ENCODE measurements at places on chromosomes 2 and 18. TPM values are rescaled to one million over a fixed set of nuclear protein-coding genes. Genes with fewer than 3 reads are reported as not detected.
A peak's percentile ranks its signal among the peaks of the same experiment; 100 is the strongest.

DNA sequence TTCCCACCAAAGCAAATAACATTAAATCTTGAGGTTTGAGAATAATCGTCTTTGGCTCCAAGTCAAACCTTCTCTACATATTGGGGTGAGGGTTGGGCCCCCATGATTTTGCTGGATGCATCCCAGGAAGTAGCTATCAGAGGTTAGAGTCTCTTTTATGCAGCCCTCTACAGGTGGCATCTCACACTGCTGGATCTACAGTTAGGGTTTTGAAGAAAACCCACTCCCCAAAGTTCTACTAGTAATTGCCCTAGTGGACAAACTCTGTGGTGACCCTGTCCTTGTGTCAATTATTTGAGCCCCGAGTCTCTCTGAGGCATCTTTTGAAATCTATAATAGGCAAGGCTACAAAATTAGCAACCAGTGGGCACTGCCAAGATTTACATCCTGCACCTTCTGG is 15.0 kb upstream of the REG1A start:
- no peak overlapping the region for H3K27ac ChIP-seq
- no peaks in the 10 kb centered on the region for H3K4me1 ChIP-seq
- no peak overlapping the region for H3K4me3 ChIP-seq
- no peaks in the 10 kb centered on the region for H3K36me3 ChIP-seq
- no peak for DNase-seq

DNA sequence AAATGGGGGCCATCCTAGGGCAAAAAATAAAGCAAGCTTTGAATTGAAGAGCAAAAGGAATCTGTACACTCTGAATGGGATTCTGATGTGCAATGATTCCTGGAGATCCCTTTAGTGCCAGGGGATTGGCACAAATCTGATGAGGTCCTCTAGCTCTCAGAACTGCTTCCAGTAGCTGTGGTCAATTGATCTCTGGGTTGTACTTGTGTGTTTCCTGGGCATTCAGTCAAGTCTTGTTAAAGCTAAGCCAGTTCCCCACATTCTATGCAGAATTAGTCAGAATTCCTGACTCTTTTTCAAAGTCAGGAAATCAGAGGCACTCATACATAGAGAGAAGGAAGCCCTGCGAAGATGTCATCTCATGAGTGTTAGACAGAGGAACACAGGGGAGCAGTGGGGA is 161.3 kb downstream of the DNER start:
- H3K27me3 ChIP-seq, result no peaks in the 10 kb centered on the region
- DNase-seq, result no peak
- no peak overlapping the region for H3K27ac ChIP-seq
- H3K36me3 ChIP-seq, result no peaks in the 10 kb centered on the region

DNA sequence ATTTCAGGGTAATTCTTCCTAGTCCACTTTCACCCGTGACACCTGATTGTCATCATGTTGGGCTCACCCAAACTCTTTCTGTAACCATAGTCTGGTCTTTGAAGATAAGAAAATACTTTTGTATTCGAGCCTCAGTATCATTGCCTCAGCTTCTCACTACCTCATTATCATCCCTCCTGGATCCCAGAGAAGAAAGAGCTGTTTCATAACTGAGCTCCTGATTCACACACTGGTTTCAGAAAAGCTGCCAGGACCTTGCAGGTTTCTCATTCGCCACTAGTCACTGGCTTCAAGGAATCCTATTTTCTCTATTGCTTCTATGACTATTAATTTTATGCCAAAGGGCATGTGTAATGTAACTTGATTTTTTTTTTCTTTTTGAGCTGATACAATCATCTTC is 2.9 kb upstream of the CRIM1 start:
- H3K27ac ChIP-seq, result no peak overlapping the region
- no peak for DNase-seq
- peaks cover 20% of the 10 kb centered on the region for H3K4me1 ChIP-seq
- H3K4me3 ChIP-seq, result no peak overlapping the region
- H3K27me3 ChIP-seq, result peaks cover 59% of the 10 kb centered on the region
- H3K36me3 ChIP-seq, result no peaks in the 10 kb centered on the region

DNA sequence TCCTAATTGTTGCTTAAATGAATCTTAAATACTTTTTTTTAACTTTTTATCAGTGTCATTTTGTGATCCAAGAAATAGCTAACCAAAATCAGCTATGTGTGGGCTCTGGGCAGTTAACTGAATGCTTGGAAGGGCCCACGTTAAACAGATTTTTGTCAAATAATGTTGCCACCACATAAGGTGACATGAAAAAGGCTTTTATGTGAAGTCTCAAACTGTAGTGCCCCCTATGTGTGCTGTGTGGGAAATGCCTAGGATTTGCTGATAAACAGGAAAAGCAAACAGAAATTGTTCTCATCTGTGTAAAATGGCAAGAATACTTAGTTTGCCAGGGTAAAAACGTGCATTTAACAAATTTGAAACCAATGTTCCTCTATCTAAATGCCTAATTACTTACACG is 242.2 kb downstream of the ZNF516 start:
- no peak overlapping the region for H3K4me3 ChIP-seq
- no peaks in the 10 kb centered on the region for H3K36me3 ChIP-seq
- no peaks in the 10 kb centered on the region for H3K4me1 ChIP-seq
- peak; percentile 34 for DNase-seq
- peaks cover 9% of the 10 kb centered on the region for H3K27me3 ChIP-seq
- H3K27ac ChIP-seq, result no peak overlapping the region

DNA sequence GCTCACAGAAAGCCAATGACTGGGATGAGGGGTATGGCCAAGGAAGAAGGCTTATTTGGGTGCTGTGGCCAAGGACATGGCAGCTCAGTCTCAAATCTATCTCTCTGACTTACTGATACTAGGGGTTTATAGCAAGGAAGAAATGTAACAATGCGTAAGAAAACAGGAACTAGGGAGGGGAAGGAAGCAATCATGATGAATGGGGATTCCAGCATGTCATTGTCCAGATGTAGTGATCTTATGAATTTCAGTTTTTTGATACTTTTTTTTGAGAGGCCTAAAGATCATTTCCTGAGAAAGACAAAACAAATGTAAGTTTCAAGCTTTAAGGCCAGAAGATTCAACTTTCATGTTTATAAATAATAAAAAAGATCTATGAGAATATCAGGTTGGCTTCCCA is 298.6 kb upstream of the FAM98A start:
- no peaks in the 10 kb centered on the region for H3K36me3 ChIP-seq
- H3K27ac ChIP-seq, result no peak overlapping the region
- no peaks in the 10 kb centered on the region for H3K27me3 ChIP-seq
- H3K4me1 ChIP-seq, result no peaks in the 10 kb centered on the region

GRCh38 chr2:240638512-240639160 is 13.4 kb downstream of the GPR35 start:
- peaks cover 2% of the 10 kb centered on the region for H3K27me3 ChIP-seq
- no peaks in the 10 kb centered on the region for H3K4me1 ChIP-seq
- no peak overlapping the region for H3K4me3 ChIP-seq

Gene GREB1L
- total RNA-seq, result not detected

DNA sequence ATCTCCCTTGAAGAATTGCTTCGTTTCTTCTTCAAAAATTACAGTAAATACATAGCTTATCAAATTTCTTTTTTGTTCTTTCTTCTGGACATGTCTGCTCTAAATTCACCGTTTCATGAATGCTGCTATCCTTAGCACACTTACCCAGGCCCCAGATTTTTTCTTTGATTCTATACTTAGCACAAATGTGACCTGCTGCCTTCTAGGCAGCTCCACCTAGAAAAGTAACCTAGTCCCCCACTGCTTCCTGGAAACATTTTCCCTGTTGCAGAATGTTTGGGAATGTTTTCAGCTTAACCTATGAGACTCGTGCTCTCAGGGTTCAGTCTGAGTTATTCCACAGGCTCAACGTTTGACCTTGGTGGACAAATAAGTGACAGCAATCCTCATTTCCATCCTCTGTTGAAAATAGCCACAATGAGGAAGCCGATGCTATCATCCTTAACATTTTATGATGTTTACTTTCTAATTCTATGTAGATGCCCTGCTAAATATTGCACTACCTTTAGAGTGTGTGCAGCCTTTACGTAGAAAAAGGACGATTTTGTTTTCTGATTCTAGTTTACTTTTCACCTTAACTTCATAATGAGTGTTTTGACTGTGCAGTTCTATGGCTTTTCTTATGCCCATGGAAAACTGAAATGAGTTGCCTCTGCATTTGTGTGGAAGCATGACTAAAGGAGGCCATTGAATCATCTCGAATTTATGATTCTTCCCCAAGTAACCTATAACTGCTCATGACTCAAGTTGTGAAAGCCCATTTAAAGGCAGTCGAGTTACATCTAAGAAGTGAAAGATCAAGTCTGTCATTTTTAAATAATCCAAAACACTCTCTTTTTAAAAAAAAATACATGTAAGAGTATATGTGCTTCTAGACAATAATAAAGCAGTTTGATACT is 47.7 kb downstream of the TMEM182 start:
- H3K4me1 ChIP-seq, result no peaks in the 10 kb centered on the region
- H3K36me3 ChIP-seq, result no peaks in the 10 kb centered on the region
- H3K27me3 ChIP-seq, result peaks cover 6% of the 10 kb centered on the region
- DNase-seq, result no peak
- H3K27ac ChIP-seq, result no peak overlapping the region

DNA sequence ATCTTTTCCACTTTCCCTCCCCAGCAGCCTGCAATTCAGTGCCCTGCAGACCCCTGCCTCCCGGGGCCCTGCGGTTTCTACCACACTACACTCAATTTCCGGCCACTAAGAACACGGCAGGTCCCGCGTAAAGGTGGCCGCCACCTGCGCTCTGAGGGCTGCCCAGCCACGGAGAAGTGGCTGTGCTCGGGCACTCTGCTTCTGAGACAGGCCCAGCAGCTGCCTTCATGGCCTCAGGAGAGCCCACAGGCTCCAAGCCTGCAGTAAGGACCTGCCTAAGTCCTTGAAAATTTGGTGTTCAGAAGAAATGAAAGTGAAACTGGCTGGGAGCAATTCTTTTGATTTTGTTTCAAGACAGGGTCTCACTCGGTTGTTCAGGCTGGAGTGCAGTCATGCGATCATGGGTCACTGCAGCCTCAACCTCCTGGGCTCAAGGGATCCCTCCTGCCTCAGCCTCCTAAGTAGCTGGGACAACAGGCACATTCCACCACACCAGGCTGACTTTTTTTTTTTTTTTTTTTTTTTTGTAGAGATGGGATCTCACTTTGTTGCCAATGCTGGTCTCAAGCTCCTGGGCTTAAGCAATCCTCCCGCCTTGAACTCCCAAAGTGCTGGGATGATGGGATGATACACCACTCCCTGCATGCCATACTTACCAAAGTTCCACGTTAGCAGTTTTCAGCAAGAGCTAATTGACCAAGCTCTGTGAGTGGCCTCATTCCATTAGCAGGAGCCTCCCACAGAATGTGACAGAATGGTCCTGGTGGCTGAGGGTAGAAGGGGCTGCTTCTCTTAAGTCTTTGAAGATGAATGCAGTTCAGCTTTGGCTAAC is 14.6 kb upstream of the ALPP start:
- peaks cover 18% of the 10 kb centered on the region for H3K4me1 ChIP-seq
- no peaks in the 10 kb centered on the region for H3K27me3 ChIP-seq
- peak; percentile 83 for DNase-seq
- peak overlapping the region; percentile 84 for H3K27ac ChIP-seq
- no peaks in the 10 kb centered on the region for H3K36me3 ChIP-seq
- H3K4me3 ChIP-seq, result peak overlapping the region; percentile 88

- no peaks in the 10 kb centered on the region for H3K4me1 ChIP-seq
- DNase-seq, result no peak
- H3K27ac ChIP-seq, result no peak overlapping the region
- peaks cover 28% of the 10 kb centered on the region for H3K27me3 ChIP-seq
- no peaks in the 10 kb centered on the region for H3K36me3 ChIP-seq
- H3K4me3 ChIP-seq, result no peak overlapping the region
Observed at GRCh38 chr18:37572736-37573135, 7.1 kb upstream of the CELF4 start.

- H3K4me1 ChIP-seq, result peaks cover 9% of the 10 kb centered on the region
- H3K4me3 ChIP-seq, result peak overlapping the region; percentile 35
- H3K27me3 ChIP-seq, result peaks cover 40% of the 10 kb centered on the region
Observed at GRCh38 chr2:184596819-184597411, 1.4 kb upstream of the ZNF804A start.

DNA sequence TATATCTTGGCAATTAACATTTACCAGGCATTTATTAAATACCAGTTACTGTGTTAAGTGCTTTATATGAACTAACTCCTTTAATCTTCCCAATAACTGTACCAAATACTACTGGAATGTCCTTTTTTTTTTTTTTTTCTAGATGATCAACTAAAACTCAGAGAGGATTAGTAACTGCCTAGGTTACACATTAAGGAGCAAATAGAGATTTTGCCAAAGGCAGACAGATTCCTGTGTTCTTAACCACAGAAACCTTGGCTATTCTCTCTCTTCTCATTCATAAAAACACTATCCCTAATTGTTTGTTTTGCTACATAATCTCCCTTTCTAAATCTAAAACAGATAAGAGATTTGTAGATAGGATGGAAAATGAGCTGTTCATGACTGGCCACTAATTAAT is 13.3 kb downstream of the DHX57 start:
- H3K36me3 ChIP-seq, result peaks cover 48% of the 10 kb centered on the region
- no peaks in the 10 kb centered on the region for H3K27me3 ChIP-seq
- DNase-seq, result no peak
- H3K4me1 ChIP-seq, result peaks cover 10% of the 10 kb centered on the region
- no peak overlapping the region for H3K27ac ChIP-seq

DNA sequence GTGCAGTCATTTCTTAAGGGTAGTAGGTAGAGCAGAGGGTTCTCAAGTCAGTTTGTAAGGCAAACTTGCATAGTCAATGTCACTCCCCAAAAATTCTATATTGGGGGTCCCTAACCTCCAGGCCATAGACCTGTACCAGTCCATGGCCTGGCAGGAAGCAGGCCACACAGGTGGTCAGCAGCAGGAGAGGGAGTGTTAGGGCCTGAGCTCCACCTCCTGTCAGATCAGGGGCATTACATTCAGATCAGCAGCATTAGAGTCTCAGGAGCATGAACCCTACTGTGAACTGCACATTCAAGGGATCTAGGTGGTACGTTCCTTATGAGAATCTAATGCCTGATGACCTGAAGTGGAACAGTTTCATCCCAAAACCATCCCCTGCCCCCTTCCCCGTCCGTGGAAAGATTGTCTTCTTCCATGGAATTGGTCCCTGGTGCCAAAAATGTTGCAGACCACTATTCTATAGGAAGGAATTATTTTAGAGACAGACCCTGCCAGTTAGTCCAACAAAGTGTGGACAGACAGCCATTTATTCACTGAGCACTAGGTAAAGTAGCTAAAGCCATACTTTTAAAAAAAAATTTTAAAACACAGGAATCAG is 6.7 kb downstream of the COA5 start:
- peaks cover 42% of the 10 kb centered on the region for H3K36me3 ChIP-seq
- H3K4me3 ChIP-seq, result no peak overlapping the region
- H3K27ac ChIP-seq, result no peak overlapping the region
- DNase-seq, result peak; percentile 72

- H3K4me1 ChIP-seq, result no peaks in the 10 kb centered on the region
- H3K27ac ChIP-seq, result no peak overlapping the region
- H3K27me3 ChIP-seq, result peaks cover 5% of the 10 kb centered on the region
- no peaks in the 10 kb centered on the region for H3K36me3 ChIP-seq
- no peak overlapping the region for H3K4me3 ChIP-seq
Observed at GRCh38 chr2:108325756-108326155, 37.1 kb downstream of the SULT1C2 start.

GRCh38 chr2:132911726-132912724 is 242.0 kb upstream of the LYPD1 start:
- H3K4me3 ChIP-seq, result no peak overlapping the region
- no peaks in the 10 kb centered on the region for H3K27me3 ChIP-seq
- H3K4me1 ChIP-seq, result no peaks in the 10 kb centered on the region

Gene ANKRD30B
- total RNA-seq, result not detected

Gene LIPG
- 0.57 TPM for total RNA-seq

All from activated CD4-positive, alpha-beta T cell treated with anti-CD3 and anti-CD28 coated beads, Interleukin-2, amount 10 ng/mL, durations not matched to agents 24 days and 14 days (primary cell).